Stimulated activated CD4-positive, alpha-beta T cell treated with anti-CD3 and anti-CD28 coated beads, Interleukin-4, amount 100 ng/mL, for 48 hours (primary cell): ENCODE measurements at places on chromosomes 1 and 21.

- no peak for DNase-seq
Observed at GRCh38 chr1:78005755-78006154, 1.0 kb downstream of the DNAJB4 start.

DNA sequence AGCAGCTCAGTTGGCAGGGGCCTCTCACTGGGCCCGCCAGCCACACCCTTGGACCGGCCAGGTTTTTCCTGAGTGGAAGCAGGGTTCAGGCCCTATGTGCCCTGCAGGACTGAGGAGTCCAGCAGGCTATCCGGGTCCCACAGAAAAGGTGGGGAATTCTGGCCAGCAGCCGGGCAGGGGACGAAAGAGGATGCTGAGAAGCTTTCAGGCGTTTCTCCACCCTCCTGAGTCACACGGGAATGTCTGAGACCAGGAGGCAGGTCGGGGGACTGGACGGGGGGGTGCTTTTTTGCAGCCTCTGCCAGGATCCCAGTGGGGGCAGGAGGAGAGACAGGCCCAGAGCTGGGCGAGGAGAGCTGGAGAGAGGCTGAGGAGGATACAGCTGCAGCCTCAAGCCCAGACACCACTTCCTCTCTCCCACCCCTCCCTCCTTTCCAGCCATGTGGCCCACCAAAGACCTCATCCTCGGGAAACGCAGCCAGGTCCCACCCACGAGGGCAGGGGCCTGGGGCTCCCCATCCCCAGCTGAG, 105.4 kb downstream of the SPSB1 start:
- no peak for DNase-seq

DNA sequence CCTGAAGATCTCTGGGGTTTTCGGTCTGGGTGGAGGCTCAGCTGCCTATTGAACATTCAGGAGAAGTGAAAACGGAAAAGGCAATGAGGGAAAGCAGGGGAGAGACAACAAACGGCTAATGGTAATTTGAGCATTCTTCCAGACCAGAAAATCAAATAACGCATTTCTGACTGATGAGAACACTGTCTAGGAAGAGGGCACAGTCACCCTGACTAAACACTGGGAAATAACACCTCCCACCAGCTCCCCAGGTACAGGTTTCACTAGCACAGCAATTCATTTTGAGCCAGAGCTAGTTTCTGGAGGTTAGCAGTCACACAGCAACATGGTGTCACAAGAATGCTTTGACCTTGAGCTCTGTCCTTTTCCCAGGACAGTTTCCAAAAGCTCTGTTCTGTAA, 21.1 kb downstream of the NCF2 start:
- no peak for DNase-seq

DNA sequence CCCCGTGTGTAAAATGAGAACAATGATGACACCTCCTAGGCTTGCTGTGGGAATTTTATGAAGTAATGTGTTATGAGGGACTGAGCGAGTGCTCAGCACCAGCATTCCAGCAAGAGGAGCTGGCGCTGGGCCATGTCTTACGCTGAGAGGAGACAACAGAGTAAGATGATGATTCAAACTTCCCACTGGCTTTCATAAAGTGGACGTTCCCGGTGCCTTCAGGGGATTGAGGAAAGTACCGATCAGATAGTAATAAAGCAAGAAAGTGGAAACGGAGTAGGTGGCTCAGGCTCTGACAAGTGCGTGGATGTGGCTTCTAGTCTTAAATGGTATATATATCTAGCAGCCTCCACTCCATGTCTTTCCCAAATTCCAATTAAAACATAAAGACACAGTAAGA, 23.8 kb downstream of the EPHA10 start:
- no peak for DNase-seq

DNA sequence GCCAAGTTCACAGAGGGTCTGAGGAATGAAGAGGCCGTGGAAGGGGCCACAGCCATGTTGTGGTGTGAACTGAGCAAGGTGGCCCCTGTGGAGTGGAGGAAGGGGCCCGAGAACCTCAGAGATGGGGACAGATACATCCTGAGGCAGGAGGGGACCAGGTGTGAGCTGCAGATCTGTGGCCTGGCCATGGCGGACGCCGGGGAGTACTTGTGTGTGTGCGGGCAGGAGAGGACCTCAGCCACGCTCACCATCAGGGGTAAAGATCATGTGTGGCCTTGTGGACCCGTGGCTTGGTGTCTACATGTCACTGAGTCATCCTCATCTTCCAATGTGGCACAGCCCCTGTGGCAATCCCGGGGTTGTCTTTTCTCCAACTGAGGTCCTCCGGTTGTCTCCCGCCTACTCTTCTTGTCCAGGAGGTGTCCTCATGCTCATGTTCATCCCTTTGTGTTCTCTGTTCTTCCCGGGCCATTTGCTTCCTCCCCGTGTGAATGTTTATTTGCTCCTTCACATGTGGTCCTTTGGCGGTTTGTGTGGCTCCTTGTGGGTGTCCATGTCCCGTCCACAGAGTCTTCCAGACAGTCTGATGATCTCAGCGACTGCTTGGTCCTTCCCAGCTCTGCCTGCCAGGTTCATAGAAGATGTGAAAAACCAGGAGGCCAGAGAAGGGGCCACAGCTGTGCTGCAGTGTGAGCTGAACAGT, 84.2 kb downstream of the OBSCN start:
- no peak for DNase-seq

- DNase-seq = peak; percentile 54
Observed at GRCh38 chr1:235011064-235011598, 117.5 kb downstream of the TOMM20 start.

GRCh38 chr1:178686407-178686806, 38.6 kb upstream of the RALGPS2 start:
- no peak for DNase-seq

- no peak for DNase-seq
Observed at GRCh38 chr1:71428029-71428428, 347.2 kb upstream of the ZRANB2 start.

DNA sequence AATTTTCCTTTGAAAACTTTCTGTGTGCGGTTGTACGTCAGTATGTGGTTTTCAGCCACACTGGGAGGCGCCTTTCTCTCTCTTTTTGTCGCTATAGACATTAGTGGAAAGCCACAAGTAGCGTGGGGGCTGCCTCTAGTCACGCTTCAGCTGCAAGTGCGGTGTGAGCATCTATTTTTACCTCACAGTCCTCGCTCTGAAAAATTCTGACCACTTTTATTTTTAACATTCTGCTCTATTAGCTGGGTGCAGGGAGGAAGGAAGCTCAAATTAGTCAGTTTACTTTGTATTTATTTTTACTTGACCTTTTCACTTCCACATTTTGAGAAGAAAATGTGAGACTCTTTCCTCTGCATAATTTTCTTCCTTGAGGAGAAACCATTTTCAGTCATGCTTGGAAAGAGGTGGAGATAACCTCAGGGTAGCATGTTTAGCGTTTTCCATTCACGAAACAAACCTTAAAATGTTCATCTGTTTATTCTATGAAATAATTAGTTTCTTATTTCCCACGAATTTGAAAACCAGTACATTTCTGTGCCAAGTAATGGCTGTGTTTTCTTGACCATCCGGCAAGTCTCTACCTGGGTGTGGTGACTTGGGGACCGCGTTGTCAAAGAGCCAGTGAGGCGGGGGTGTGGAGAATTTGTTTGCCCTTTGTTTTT, 35.6 kb downstream of the ADARB1 start:
- DNase-seq = peak; percentile 42

GRCh38 chr1:6440198-6441126, 15.9 kb downstream of the ESPN start:
- DNase-seq = peak; percentile 62

DNA sequence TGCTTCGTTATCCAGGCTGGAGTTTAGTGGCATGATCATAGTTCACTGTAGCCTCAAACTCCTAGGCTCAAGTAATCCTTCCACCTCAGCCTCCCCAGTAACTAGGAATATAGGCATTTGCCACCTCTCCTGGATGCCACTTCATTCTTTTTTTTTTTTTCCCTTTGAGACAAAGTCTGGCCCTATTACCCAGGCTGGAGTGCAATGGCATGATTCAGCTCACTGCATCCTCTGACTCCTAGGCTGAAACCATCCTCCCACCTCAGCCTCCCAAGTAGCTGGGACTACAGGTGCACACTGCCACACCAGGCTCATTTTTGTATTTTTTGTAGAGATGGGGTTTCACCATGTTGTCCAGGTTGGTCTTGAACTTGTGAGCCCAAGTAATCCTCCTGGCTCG, 19.3 kb downstream of the OSBPL9 start:
- DNase-seq = no peak
